Amygdala (tissue), 56 donors: ENCODE measurements at places on chromosomes 2 and 18.

DNA sequence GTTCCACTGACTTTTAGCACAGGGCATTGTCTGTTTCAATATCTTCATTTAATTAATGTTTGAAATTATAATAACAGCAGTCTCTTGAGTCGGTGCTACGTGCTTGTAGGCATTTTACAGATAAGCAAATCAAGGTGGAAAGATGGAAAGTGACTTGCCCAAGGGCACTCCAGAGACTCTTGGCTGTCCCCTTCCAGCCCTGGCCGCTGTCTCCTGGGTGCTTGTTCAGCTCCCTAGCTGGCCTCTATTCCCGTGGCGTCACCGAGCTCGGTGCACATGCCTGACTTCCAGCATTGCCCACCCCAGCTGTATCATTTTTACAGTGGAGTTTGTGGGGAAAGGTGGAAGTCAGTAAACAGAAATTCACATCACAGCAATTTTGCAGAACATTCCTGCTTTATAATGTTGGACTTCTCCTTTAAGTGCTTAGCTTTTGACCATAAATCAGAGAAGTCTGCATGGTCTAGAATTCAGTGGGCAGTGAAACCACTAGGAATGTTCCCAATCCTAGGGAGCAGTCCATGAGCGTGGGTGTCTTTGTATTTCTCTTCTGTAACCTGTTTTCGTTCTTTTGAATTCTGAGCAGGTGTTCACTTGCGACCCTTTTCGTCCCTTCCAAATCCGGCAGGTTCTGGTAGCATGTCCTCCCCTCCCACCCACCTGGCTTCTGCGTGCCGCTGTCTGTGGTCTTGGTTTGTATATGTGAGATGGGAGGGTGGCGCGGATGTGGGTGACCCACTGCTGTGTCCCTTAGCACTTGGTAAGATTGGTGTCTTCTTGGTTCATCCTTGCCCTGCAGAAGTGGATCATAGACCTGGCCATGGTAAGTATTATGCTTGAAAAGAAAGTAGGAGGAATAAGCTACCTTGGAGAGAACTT lies 8.4 kb downstream of the SLC66A3 start:
- DNase-seq: no peak

GRCh38 chr18:13026583-13027270 lies 35.6 kb downstream of the CEP192 start:
- no peak for DNase-seq

GRCh38 chr18:11119959-11120587 lies 29.3 kb downstream of the PIEZO2 start:
- no peak for DNase-seq

DNA sequence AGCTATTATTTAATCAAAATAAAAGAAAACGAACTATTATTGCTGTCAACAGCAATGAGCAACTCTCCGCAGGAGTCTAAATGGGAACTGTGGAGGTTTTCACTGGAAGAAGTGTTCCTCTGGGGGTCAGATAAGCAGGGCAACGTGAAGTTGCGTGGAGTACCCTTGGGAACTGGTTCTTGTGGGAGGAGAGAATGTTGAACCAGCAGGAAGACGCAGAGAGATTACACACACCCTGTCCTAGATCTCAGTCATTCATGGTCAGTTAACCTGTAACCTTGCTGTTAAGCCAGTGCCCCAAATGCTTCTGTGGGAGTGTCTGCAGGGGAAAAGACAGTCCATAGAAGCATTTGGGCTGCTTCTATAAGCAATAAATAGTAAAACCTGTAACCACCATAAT lies 20.4 kb upstream of the CABLES1 start:
- DNase-seq: no peak

DNA sequence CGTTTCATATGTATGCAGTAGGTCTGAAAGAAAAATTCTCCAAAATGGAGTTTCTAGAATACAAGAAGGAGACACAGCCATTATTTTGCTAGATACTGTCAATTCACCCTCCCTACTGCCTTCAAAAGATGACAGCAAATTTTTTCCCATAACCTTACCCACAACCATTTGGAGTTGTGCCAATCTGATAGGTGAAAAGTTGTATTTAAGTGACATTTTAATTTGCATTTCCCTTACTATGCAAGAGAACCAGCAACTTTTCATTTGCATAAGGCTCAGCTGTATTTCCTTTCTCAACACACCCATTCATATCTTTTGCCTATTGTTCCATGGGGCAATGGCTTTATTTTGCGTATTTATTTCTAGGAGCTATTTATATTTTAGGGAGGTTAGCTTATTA lies 31.4 kb upstream of the IL18RAP start:
- DNase-seq: no peak
